ENCODE measurements at places on chromosomes 3 and 15.

DNA sequence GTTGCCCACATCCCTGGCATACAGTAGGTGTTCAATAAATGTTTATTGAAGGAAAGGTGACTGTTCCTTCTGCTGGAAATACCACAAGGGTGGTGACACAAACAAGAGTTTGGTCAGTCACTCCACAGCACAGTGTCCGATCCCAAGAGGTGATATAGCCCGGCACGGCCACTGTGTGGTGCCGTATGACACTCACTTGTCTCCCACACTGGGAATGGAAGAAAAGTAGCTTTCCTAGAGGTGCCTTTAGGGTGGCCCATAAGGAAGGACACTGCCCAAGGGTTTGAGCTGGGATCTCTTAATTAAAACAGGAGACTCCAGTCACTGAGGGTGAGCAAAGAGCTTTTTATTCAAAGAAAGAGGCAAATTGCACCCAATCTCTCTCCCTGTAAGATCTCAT, 40.5 kb downstream of the TGM4 start:
- peak; percentile 29 for DNase-seq

GRCh38 chr15:28243901-28244300, 78.1 kb downstream of the HERC2 start:
- DNase-seq, result no peak

DNA sequence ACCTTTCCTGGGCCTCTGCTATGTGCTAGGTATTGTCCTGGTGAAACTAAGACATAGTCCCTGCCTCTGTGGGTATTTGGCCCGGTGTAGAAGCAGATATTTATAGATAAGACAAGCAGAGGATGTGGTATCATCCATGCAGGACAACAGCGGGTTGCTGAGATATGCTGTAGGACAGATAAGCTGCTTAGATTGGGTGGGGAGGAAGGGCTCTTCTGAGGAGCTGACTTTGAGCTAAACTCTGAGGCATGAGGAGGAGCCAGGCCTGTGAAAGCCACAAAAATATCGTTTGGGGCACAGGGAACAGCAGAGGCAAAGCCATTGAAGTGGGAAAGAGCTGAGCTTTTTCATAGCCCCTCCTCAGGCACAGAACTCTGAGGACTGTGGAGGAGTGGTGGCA, 492.5 kb upstream of the CFAP20DC start:
- no peak for DNase-seq

- no peak for DNase-seq
Observed at GRCh38 chr3:73966733-73967132, 342.0 kb upstream of the PDZRN3 start.

DNA sequence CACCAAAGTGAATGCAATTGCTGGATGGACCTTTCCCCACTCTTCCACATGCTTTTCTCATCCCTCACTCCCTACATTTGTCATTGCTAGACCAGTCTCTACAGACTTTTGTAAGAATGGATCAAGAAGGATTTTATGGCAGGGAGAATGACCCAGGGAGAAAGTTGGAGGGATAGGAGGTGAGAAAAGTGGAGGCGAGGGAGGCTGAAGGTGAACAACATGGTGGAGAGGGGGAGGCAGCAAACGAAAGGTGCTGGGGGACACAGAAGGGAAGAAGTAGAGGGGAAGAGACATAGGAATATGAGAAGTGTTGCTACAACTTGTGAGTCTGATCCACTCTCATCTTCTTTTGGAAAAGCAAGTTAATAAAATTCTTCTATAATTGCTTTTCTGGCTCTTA, 24.4 kb upstream of the RTP1 start:
- no peak for DNase-seq

DNA sequence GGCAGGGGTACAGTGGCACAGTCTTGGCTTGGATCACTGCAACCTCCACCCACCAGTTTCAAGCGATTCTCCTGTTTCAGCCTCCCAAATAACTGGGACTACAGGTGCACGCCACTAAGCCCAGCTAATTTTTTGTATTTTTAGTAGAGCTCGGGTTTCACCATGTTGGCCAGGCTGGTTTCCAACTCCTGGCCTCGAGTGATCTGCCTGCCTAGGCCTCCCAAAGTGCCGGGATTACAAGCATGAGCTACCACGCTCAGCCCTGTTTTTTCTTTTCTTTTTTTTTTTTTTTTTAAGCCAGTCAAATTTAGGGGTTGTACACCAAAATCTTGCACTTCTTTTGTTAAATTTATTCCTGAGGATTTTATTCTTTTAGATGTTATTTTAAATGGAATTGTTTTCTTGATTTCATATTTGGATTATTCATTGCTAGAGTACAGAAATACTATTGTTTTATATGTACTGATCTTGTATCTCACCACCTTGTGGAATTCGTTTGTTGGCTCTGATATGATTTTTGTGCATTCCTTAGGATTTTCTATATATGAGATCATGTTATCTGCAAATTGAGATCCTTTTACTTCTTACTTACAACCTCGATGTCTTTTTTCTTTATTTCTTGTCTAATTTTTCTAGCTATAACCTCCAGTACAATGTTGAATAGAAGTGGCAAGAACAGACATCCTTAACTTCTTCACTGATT, 65.6 kb downstream of the ZNF609 start:
- DNase-seq, result no peak

GRCh38 chr3:99253963-99254355, 352.5 kb upstream of the DCBLD2 start:
- no peak for DNase-seq

DNA sequence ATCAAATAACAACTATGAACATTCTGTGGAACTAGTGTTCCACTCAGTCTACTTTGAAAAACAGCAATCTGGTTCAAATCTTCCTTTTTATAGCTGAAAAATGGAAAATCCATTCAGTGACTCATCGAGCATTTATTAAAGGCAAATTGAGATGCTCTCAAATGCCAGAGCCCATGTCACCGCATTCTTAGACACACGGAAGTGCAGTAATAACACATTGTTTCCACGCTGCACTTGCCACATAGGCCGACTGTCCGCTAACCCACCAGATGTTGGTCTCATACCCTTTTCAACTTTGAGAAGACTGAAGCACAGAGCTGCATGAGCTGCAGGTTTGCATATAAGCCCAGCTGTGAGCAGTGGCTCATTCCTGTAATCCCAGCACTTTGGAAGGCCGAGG, 95.9 kb downstream of the TMEM266 start:
- no peak for DNase-seq

DNA sequence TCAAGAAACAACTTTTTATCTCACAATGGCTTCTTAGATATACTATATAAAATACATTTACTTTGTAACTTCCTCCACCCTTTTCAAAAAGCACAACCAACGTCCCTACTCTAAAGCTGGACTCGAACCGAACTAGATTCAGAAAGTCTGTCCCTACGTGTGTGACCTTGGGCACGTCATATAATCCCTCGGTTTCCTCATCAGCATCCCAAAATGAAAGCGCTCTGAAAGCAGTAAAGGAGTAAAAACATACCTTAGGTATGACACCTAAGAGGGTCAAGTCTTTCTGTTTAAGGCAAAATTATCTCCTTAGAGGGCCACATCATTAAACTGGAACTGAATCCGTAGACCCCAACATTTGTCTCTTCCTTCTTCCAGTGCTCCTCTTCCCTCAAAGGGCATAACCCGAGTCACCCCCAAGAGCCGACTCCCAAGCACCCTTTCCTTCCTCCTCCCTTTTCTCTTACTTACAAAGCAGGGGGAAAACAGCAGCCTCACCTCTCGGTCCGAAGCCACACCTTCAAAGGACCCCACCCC, 663 bp downstream of the PDCD10 start:
- peak; percentile 74 for DNase-seq

- DNase-seq, result no peak
Observed at GRCh38 chr3:163915280-163915679, 1163.0 kb downstream of the SI start.

DNA sequence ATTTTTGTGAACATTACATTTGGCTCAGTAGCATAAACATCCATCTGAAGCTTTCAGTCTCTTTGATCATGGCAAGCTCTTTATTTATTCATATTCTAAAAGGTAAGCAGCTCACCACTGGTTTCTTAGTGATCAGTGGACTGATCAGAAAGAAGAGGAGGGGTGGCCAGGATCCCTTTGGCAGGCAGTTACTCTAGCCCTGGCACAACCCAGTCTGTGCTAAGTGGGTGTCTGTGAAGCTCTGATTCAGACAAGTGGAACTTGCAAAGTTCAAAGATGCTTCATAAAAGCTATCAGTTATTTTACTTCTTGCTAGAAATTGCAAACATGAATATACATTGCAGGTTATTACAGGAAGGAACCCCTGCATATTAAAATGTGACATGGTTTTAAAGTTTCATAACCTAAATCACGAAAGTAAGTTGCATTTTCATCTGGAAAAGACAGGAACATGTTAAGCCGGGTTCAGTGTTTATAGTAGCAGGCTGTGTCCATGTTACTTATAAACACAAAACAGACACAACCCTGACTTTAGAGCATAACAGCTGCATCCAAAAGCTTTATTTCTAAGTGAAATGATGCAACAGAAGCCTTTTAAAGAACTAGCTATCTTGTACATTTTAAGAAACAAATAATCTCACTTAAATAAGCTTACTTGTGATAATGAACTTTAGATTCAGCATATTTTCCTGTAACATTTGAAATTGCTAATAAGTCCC, 785.3 kb downstream of the MCTP2 start:
- no peak for DNase-seq

GRCh38 chr15:99343208-99343607, 91.9 kb downstream of the LRRC28 start:
- DNase-seq, result no peak

DNA sequence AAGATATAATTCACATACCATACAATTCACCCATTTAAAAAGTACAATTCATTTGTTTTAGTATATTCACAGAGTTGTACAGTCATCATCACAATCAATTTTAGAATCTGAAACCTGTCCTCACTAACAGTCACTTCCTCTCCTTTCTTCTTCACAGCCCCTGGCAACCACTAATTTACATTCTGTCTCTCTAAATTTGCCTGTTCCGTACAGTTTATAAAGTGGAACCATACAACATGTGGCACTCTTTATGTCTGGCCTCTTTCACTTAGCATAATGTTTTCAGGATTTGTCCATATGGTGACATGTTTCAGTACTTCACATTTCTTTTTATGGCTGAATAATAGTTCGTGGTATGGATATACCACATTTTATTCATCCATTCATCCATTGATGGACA, 22.7 kb downstream of the ERICH6 start:
- no peak for DNase-seq

DNA sequence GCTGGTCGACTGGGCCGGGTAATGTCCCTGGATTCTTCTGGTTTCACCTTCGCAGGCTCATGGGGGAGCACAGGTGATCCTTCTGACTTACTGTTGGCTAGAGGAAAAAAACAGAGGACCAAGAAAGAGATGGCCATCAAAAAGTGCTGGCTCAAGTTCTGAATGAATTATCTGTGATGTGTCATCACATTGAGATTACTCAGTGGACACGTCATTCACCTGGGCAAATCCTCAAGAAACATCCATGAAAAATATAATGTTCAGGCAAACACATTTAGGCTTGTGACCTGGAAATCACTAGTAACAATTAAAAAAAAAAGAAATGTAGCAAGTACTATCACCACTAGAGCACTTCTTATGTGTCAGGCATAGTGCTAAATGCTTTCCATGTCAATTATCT, 81.5 kb upstream of the SLC2A2 start:
- DNase-seq, result no peak

GRCh38 chr15:99895189-99895955, 162.1 kb upstream of the LYSMD4 start:
- DNase-seq, result no peak

- DNase-seq, result no peak
Observed at GRCh38 chr15:38668898-38669391, 104.3 kb upstream of the RASGRP1 start.

GRCh38 chr3:41328926-41329325, 129.6 kb downstream of the CTNNB1 start:
- DNase-seq, result no peak

DNA sequence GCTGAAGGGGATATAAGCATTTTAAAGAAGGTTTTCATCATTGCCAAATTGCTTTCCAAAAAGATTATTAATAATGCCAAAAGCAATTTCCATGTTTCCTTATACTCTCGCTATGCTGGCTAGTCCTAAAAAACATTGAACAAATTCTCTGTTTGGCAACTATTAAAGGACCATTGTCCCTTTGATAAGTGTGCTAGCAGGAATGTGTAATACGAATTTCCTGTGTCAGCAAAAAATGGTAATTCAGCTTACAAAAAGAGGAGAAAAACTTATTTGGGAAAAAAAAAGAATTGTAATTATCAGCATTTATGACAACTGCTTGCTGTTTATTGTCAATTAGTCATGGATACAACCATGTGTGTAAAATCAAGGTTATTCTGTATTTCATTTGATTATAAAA, 138.6 kb downstream of the TBL1XR1 start:
- DNase-seq, result no peak

GRCh38 chr3:119944091-119944490, 150.2 kb downstream of the GSK3B start:
- no peak for DNase-seq

DNA sequence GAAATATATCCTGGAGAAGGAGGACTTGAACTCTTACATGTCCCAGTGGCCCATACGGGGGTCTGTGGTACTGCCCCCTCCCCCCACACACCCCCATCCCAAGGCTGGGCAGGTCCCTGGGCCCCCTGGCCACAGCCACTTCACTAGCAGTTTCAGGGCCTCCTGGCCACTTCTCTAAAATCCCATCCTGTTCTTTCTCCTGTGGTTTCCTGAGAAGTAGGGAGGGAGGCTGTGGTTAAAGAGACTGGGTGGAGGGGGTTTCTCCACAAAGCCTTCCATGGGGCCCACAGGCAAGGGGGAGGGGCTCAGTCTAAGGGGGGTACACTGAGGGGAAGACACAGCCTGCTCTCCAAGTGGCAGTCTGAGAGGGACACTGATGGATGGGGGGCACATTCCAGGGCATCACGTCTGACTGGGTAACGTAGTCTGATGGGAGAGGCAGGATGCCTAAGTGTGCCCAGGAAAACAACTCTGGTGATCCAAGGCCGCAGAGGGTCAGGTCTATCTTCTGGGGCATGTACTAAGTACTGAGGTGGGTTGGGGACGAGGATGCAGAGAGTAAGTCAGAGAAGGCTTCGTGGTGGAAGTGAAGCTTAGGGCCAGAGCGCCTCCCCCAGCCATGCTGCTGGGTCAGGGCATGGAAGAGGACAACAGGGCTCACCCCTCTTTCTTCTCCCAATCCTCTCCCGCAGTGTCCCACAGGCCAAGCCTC, 48.0 kb upstream of the C15orf39 start:
- no peak for DNase-seq
